ENCODE measurements at places on chromosomes 1 and 21.

- DNase-seq = no peak
Measured at GRCh38 chr1:157150631-157151030, 12.4 kb upstream of the ETV3 start.

DNA sequence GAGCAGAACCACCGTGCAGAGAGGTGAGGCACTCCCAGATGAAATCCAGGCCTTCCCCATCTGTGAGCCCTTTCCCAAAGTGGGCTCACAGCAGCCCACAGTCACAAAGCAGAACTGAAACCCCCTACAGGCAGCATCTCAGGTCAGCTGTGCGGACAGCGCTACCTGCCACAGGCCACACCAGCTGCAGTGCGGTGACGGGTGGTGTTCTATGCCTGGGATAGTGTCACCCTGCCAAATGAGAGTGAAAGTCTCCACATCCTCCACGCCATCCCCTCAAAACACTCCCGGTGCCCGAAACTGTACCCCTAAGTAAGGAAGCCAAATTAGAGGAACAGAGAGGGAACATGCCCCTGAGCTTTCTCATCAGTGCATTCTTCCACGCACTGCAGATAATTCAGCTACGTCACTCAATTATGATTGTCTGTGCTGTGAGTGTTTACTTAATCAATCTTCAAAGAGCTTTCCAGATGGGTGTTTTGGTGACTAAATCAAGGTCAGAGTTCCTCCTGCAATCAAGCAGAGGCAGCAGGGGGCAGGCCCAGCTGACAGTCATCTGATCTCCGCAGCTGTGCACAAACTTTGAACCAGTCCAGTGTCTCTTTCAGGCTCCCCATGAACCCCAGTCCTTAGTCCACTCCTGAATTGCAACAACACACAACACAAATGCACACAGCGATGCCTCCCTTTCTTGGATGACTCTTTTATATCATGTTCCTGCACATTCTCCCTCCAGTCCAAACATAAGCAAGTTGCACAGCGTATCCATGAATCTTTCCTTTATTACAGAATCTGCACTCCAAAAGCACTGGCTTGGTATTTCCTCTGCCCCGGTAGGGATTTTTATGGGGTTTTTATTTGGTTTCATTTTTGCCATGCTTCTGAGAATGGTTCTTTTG lies 150.0 kb downstream of the TOMM20 start:
- DNase-seq = peak; percentile 31

DNA sequence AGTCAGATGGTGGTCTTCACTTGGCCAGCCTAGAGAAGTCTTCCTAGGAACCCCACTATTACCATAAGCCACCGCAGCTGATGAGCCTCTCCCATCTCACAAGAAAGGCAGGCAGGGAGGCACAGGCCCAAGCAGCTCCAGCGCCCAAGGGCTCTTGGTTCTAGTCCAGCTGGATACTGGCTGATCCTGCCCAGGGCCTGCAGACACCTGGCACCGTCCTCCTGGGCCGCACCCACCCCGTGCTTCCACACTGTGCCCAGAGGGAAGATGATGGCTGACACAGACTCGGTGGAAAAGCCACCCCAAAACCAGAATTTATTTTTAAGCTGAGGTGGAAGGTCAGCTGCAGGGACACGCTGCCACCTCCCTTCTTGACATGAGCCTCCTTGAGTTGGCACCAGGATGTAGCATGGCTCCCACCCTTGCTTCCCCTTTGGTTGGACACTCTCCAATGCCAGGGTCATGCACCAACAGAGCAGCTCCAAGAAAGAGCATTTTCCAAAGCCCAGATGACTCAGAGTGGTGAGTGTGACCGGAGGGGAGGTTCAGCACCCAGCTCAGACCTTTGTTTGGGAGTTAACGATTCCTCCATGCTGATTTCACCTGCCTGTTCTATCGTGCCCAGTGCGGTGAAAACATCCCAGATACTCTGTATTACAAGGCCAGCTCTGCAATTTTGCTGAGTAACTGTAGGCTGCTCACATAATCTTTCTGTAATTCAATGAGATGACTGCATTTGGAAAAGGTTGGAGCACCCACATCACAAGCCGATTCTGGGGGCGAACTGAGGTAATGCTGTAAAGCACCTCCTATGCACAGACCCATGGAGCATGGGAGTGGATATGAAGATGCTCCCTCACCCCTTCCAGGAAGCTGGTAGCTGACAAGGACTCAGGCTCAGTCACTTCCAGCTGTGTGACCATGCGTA lies 63.1 kb upstream of the SLC2A1 start:
- no peak for DNase-seq

- DNase-seq = no peak
Measured at GRCh38 chr1:20302108-20302471, 11.4 kb downstream of the VWA5B1 start.

DNA sequence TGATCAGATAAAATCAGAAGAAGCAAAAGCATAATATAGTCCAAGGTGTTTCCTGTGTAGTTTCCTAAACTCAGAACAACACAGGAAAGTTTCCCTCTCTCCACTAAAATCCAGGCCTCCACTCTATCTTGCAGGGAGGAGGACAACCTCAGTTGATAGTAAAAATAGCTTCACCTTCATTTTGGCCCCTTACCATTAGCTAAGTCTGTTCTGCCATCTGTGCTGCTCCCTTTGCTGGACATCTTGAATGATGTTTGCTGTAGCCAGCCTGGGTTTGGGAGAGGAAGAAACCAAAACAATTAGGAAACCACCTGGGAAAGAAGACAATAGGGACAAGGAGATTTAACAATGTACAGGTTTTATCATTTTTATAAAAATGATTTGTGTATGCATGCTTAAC lies 18.6 kb downstream of the DCAF8 start:
- no peak for DNase-seq

GRCh38 chr1:112704391-112704933 lies 2.5 kb downstream of the RHOC start:
- no peak for DNase-seq

GRCh38 chr1:205780335-205780734 lies 5.1 kb upstream of the RAB29 start:
- DNase-seq = no peak

DNA sequence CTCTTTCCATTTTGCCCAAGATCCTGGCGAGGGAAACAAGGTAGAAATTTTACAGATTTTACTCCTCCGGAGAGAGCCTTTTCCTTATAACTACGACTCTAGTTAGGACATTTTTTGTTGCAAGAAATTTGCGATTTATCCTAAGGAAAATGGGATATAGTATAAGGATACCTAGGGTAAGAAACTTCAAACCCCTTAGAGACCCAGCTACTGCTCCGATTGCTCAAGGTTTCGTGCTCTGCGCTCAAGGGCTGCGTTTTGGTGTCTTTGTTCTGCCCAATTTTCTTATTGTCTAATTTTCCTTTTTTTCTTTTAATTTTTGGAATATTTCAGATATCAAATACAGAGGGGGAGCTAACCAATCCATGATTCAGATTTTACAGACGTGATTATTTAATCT lies 1.5 kb downstream of the TTC3 start:
- DNase-seq = no peak

DNA sequence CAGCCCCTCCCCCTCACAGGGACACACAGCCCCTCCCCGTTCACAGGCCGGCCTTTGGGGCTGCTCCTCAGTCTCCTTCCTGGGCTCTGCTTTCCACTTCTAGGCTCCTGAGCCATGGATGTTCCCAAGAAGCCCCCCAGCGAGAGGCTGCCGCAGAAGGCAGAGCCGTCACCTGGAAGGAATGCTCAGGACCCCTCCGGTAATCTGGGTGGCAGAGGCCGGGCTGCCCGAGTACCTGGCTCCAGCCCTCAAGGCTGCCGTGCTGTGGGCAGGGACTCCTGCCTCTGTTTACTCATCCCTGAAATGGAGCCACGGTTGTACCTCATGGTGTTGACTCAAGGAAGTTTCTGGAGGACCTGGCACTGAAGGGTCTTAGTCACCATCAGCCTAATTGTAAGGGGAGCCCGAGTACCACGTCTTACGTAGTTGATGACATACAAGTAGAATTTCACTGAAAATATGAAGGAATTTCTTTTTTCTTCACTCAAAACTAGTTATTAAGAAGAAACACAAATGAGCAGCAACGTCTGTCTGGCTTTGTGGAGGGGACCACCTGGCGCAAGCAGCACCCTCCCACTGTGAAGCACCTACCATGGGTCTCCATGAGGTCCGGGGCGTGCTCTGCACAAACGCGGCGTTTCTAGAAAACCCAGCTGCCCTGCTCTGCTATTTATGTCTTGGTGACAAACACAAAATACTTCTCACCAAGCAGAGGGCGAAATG lies 33.7 kb downstream of the PRDM15 start:
- no peak for DNase-seq

- no peak for DNase-seq
Measured at GRCh38 chr1:95127380-95127779, 10.2 kb downstream of the TLCD4 start.

DNA sequence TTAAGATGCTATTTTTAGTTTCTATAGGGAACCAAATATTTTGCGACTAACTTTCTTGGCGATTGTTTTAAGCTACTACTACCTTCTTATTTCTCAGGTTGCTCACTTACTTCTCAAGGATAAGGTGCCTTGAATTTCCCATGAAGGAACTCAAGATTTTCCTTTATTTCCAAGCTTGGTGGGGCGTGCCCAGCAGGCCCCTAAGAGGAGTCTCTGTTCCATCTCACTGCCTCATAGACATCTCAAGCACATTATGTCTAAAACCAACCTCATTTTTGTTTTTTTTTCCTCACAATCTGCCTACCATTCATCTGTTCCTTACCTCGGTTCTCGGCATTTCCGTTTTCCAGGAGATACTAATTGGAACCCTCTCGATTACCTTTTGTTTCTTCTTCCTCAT lies 421.9 kb downstream of the DISC1 start:
- no peak for DNase-seq

GRCh38 chr1:109396871-109397580 lies 692 bp downstream of the SORT1 start:
- DNase-seq = no peak

DNA sequence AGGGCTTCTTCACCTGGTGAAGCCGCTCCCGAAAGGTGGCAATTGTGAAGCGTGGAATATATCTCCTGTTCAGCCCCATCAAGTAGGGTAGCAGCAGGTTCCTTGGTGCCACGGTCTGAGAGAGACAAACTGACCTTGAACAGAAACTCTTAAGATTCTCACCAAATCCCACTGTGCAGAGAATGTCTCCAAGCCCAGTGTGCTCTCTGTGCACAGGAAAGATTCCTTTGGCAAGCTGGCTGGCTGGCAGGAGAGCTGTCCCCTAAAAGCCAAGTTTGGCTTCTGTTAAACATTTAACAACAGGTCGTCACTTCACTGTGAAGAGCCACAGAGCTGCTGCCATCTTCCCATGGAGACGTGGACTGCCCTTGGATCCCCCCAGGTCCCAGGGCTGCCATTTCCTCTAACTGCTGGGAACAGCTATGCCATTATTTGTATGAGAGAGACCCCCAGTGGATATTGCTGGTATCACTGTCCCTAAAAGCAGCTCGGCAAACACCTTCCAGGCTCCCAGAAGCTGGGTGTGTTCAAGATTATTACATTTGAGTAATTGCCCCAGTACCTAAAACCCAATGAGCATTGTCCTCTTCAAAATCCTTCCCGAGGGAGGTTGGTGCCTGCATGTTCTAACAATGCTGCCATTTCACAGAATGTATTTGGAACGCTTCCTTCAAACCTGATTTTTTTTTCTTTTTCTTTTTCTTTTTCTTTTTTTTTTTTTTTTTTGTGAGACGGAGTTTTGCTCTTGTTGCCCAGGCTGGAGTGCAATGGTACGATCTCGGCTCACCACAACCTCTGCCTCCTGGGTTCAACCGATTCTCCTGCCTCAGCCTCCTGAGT lies 71.8 kb downstream of the CD58 start:
- peak; percentile 72 for DNase-seq

GRCh38 chr1:214364386-214364785 lies 83.4 kb downstream of the SMYD2 start:
- DNase-seq = no peak

- DNase-seq = no peak
Measured at GRCh38 chr1:214440219-214440965, 111.0 kb downstream of the PTPN14 start.

GRCh38 chr1:40745176-40745575 lies 38.4 kb upstream of the KCNQ4 start:
- no peak for DNase-seq

GRCh38 chr21:15159382-15160020 lies 94.7 kb upstream of the NRIP1 start:
- no peak for DNase-seq

- DNase-seq = no peak
Measured at GRCh38 chr1:105872817-105873216, 1183.7 kb upstream of the PRMT6 start.

GRCh38 chr21:18382141-18382540 lies 21.4 kb downstream of the TMPRSS15 start:
- no peak for DNase-seq

GRCh38 chr1:165281207-165281901 lies 75.2 kb downstream of the LMX1A start:
- no peak for DNase-seq

DNA sequence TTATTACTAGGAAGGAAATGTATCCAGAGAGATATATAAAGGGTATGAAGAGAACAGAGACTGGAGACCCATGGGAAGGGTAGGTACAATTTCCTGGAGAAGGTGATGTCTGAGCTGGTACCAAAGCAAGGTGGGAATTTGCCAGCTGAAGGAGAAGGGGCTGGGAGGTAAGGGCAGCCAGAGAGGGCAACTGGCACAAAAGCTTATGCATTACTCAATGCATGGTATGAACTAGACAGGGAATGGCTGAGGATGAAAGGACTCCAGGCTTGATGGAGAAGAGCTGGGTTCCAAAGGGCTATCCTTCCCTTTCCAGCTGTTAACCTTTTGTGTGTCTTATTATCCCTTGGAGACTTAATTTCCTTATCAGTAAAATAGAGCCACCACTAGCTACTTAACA lies 113.6 kb upstream of the GADD45A start:
- no peak for DNase-seq

DNA sequence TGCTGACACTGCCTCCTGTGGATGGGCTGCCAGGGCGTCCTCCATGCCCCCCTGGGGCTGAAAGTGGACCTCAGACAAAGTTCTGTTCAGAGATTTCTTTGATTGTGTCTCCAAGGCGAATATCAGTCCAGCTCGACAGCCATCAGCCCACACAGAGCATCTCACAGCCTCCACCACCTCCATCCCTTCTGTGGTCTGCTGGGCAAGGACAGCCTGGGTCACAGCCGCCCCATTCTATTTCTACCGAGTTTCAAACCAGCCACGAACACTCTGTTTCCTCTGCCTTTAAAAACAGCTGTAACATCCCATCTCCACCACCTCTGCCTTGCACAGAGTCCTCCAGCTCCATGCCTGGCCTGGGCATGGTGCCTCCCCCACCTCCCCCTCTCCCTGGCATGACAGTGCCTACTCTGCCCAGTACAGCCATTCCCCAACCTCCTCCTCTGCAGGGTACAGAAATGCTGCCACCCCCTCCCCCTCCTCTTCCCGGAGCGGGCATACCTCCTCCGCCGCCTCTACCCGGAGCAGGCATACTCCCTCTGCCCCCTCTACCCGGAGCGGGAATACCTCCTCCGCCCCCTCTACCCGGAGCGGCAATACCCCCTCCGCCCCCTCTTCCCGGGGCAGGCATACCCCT lies 115.5 kb downstream of the FMN2 start:
- no peak for DNase-seq

DNA sequence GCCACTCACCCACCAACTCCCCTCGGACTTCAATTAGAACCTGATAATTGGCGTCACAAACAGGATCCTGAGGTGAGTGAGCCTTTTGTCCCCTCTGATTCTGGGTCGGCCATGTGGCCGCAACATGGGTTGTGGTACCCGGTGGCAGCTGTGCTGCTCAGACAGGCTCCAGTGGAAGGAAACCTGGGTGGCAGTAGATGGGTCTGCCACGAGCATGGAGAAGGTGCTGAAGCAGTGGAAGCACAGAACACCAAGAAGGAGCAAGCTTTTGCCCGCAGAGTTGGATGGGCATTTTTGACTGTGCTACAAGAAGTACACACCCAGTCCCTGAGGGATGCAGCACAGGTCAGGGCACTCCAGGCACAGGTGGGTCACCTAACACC lies 16.5 kb upstream of the UBE2U start:
- DNase-seq = no peak

All from NCI-H345 (cell line).